ENCODE measurements at places on chromosomes 13 and 19. TPM values are rescaled to one million over a fixed set of nuclear protein-coding genes. Genes with fewer than 3 reads are reported as not detected.

Gene OR10H2
- total RNA-seq, result not detected

Gene EXOC3L2
- total RNA-seq, result 2.6 TPM

Gene HSH2D
- total RNA-seq, result 0.56 TPM

DNA sequence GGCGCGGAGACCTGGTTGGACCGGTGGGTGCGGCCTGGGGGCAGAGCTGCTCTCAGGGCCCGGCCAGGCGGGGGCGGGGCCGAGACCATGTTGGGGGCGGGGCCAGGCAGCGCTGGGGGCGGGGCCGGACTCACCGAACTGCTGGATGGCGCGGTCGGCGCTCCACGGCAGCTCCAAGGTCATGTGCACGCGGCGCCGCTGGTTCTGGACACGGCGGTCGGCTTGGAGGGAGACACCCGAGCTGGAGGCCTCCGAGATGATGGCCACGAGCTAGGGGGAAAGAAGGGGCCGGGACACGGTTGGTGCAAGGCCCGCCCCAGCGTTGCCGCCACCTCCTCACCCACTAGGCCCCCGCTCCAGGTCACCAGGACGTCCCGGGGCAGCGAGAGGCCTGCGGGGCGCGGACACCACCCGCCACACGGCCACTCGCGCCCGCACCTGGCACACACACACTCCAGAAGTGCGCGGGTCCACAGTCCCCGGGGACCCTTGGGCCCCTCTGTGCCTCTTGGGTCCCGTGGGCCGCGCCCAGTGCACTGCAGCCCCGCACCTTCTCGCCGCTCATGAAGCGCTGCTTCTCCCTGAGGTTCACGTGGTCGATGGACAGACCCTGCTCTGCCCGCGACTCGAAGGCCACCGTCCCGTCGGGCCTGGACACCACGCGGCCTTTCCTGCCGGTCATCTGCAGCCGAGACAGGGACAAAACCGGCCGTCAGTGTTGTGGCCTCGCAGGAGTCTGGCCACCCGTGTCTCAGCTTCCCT lies 8.7 kb downstream of the GPX4 start:
- DNase-seq, result no peak

DNA sequence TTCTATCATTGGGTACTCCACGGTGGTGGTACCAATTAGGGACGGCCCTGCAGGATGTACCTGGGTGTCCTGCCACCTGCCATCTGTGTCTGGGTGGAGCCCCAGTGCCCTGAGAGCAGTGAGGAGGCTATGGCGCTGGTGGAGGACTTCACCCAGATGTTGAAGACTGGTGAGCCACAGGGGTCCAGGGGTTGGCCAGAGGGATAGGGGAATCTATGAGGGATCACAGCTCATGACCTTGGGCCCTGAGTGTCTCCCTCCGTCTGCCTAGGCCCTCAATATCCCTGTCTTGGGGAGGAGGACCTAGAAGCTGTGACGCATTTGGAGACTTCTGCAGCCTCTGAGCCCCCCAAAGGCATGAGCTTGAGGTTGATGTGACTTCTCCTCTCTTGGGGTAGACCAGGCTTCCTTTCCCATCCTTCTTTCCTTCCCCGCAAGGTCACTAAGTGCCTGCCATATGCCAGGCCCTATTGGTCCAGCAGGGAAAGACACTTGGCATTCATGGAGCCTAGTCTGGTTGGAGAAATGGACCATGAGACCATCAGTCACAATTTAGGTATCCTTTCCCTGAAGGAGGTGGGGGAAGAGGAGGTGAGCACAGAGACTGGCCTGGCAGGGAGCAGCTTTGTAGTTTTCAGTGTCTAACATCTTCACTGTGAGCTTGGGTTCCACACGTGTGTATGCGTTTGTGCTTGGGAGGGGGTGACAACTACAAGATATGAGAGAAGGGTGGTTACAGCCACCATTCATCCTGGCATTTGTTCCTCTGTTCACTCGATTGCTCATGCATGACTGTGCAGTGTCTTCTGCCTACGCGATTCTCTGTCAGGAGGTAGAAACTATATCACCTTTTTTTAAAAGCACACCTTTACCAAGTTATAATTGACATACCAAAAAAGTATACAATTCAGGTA lies 5.1 kb upstream of the MZF1 start:
- no peak for DNase-seq

Gene GNA15
- 4.3 TPM for total RNA-seq

GRCh38 chr19:29105629-29106292 lies 107.2 kb downstream of the UQCRFS1 start:
- DNase-seq, result no peak

- DNase-seq, result no peak
Measured at GRCh38 chr13:46377554-46377953, 9.5 kb downstream of the RUBCNL start.

DNA sequence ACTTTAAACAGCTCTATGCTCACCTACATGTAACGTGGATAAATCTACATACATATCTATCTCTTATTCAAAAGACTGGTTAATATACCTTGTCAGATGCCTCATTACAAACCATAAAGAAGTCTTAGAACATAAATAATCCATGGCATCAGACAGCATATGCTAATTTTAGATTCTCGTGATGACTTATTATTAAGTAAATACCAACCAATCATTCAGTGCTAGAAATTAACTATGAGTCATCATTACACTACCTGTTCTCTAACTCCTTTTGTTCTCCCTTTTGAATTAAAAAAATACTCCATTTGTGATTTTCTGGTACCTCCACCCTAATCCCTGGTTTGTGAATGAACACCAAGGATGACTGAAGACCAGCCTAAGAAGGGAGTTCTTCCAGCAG lies 754.3 kb upstream of the ARGLU1 start:
- DNase-seq, result no peak

Gene SHANK1
- total RNA-seq, result 0.62 TPM
